Aorta (tissue), 5 donors: ENCODE measurements at places on chromosomes 12 and 14. TPM values are rescaled to one million over a fixed set of nuclear protein-coding genes. Genes with fewer than 3 reads are reported as not detected.

DNA sequence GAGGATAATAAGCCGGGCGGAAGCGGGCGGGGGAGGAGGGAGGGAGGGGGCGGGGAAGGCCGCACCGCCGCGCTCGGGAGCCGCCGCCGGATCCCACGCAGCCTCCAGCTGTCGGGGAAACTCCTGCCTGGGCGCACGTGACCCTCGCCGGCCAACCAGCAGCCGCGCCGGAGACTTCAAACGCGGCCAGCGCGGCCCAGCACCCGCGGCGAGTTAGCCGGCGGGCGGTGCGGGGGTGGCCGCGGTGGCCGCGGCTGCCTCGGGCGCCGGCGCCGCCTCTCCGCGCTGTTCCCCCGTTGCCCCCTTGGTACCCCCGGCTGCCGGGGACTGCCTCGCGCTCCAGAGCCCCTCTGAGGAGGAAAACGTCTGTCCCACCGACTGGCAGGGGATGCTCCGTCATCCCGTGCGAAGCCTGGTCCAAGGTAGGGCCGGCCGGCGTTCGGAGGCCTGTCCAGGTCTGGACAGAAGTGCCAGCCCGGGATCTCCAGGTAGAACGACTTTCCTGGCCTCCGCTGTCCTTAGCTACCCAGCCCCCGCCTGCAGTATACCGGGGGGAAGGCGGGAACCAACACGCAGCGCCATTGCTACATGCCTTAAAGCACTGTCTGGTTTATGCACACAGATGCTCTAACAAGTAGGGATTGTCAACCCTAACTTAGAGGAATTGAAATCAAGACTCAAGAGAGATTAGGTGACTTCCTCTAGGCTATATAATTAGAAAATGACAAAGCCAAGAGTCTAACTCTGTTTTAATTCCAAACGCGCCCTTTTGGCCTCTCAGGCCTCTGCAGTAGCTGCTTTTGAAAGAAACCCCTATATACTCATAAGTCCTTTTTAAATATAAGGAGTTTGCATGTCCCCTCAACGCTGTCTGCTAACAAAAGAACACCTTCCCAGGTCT, at the start of gene YAF2:
Gene YAF2, minus strand, starts transcription at position 9 of the 901 bp plus-strand sequence. CDS start 68 bp downstream, outside the sequence.
- peak; percentile 97 for DNase-seq

KRT71 gene
- total RNA-seq: not detected

- no peak for DNase-seq
Measured at GRCh38 chr12:77816196-77816595, 14.5 kb upstream of the NAV3 start.

NPAS3 gene
- 0.71 TPM for total RNA-seq

GRCh38 chr12:84416626-84417025, 496.0 kb downstream of the SLC6A15 start:
- no peak for DNase-seq

SYNE3 gene
- total RNA-seq: 61.5 TPM

DNA sequence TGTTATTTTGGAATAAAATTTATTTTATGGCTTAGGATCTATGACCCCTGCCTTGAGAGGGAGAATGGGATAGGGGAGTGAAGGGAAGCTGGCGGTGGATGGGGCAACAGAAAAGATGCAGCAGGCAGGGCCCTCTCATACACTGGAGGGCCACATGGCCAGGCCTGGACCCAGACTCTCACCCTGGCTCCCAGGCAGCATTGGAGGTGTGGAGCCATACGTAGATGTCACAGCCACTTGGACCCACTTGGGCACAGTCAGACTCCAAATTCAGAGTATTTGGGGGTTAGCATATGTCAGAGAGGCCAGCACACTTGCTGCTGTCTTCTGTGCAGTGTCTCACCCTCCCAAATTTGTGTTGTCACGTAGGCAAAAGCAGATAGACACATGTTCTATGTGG, 6.5 kb downstream of the NAB2 start:
- peak; percentile 46 for DNase-seq

DNA sequence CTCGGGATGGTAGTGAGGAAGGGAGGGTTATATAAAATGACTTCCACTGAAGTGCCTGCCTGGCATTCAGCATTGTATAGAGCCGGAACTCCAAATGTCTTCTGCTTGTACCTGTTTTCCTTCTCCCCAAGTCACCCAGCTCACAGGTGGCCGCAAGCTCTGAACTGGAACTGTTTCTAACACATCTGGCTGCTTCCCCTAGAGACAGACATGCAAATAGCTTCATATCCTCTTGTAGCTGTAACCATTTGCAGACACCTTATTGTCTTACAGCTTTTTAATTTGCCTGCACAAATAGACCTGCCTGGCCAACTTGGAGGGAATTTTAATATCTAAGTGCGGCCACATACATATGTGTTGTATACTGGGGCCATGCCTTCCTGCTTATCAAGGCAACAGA, 126.0 kb downstream of the CHST11 start:
- DNase-seq: no peak

GRCh38 chr12:108305991-108306501, 33.1 kb downstream of the CMKLR1 start:
- DNase-seq: no peak

GRCh38 chr12:124477107-124477915, 90.1 kb downstream of the NCOR2 start:
- no peak for DNase-seq

DNA sequence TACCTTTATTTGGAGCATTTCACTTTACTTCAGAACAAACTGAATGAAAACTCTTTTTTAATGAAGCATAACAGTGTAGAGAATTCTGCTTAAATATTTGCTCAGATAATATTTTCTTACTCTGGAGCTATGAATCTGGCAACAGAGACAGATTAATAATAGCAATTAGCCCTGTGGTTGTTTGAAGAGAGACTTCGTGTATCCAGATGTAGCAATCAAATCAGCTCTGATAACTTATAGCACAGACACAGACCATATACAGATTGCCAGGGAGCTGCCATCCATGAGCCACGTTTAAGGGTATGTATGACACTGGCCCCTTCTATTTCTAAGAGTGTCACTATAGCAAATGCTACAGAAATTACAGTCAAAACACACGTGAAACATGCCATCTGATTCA, 146.6 kb downstream of the EXOC5 start:
- no peak for DNase-seq
